ENCODE measurements at places on chromosomes 12 and 14.

DNA sequence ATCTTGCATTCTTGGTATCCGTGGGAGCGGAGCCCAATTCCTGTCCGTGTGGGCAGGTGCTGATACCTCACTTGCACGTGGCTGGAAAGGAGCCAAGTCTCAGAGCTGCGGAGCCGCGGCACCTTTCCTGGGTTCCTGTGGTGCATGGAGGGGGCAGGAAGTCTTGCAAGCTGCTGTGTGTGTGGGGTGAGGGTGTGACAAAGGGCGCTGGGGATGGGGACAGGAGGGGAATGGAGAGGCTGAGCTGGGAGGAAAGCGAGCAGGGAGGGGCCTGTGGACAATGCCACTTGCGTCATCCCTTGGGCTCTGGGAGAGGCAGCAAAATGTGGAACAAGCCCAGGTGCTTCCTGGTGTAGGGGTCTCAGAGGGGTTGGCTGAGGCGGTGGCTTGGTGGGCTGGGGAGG is 86.7 kb downstream of the CALM1 start:
- DNase-seq: peak; percentile 28

DNA sequence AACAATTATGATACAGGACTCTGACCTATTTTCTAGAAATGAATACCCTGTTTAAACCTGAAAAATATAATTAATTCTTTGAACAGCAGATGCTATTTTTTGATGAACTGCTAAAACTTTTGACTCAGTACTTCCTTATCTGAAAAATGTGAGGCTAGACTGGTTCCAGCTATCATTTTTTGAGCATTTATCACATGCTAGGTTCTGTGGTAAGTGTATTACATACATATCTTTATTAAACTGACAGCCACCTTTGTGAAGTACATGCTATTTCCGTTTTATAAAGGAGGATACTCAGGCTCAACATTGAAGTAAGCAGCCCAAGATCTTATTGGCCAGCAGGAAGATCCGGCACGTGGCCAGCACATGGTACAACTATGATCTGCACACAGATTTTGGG is 459.8 kb upstream of the SEL1L start:
- no peak for DNase-seq

DNA sequence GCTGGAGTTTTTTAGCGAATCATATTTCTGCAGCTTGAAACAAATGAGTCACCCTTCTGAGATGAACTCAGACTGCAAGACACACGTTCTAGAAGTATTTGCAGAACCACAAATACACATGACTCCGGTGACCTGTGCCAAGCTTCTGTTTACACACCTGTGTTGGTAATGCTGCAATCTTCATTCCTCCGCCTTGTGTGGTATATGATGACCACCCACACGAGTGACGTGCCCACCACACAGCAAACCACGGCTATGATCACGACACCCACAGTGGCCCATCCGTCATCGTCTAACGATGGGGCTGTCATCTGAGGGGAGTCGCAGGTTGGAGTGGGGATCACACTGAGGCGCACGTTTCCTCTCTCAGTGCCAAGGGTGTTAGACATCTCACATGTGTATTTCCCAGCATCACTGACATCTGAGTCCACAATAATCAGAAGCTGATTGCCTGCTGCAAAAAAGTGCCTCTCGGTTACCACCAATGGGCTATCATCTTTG is 43.0 kb downstream of the LRIG3 start:
- DNase-seq: no peak

DNA sequence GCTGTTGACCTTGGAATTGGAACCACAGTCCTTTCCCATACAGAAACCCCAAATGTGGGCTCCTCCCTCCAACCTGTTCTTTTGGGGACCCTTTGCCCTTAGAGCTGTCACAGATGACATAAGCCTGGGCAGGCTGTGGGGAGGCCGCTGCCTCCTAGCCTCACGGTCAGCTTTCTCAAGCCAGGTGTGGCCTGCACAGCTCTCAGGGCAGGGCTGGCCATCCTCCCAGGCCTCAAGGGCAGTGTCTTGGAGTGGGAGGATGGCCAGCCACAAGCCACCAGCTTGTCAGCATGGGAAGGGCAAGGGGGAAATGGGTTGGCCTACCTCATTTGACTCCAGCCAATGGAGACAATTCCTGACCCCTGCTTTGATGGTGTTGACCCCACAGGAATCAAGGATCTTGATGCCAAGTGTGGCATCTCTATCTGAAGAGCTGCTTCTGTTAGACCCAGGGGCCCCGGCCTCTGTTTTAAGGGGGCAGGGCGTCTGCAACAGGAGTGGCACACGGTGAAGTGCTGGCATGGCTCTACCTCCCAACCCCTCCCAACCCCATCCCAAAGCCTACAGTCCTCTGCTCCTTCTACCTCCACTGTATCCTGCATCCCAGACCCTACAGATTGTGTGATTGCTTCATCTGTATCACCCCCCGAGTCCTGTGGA is 11.5 kb downstream of the CBLN3 start:
- no peak for DNase-seq

DNA sequence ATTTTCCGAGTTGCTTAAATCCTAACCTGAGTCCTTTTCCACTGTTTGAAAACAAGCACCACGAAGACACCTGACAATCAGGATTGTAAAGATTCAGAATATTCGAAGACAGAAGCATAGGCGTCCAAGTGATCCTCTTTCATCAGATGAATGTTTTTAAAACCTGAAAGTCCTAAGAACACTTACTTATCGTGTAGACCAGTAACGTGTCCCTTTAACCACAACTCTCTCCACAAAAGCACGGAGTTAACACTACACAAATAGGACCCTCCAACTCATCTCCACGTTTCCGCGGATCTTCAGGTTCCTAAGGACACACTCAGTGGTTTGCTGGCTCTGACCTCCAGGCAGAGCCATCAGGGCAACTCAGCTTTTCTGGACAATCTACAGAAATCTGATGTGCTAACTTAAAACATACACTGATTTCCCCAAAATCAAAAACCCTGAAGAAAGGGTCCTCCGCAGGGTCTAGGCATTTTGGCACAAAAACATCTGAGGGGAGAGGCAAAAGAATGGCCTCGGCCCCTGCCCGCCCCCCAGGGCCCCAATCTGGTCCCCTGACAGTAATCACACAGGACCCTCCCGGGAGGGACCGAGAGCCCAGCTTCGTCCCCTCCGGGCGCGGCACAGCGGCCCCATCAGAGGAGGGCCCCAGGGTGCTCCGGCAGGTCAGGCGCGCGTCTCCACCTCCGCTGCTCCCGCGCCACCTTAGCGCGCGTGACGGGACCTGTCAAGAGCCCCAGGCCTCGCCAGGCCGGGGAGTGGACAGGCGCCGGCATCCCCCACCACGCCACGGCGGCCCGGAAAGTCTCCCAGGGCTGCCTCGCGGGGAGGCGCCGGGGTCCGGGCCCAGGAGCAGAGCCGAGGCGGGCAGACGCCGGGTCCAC is 925 bp downstream of the DICER1 start:
- peak; percentile 53 for DNase-seq
